ENCODE measurements at places on chromosomes 7 and 10.

GRCh38 chr7:50409856-50410745 lies 40.0 kb downstream of the FIGNL1 start:
- DNase-seq = no peak

GRCh38 chr7:36210291-36210922 lies 57.4 kb downstream of the EEPD1 start:
- no peak for DNase-seq

DNA sequence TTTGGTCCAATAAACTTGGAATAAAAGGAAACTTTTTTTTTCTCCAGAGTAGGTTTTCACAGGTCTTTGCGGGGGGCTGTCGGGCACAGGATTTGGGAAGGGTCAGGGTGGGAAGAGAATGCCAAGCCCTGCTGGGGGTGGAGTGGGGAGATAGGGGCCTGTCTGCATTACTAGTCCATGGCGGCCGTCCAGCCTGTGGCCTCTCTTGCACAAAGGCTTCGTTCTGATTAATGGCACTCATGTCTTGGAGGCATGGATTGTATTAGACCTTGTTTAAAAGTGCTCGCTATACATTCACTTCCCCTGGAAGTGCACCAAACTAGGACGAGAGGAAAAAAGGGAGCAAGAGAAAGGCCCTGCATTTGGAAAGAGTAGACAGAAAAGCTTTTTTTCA lies 37.2 kb downstream of the LRMDA start:
- DNase-seq = no peak

DNA sequence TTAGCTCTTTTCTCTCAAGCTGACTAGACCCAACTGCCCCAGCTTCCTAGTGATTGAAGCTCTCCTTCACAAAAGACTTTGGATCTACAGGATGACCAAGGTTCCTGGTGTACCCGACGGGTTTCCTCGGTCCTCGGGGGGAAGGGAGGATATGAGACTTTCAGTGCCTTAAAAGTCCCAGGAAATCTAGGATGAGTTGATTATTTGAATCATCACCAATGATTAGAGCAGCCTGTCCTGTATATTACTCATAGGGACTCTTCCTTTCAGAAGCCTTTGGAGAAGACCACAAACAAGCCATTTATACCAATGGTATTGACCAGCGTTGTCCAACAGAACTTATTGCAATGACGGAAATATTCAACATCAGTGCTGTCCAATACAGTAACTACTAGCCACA lies 6.1 kb upstream of the ACTA2 start:
- no peak for DNase-seq

DNA sequence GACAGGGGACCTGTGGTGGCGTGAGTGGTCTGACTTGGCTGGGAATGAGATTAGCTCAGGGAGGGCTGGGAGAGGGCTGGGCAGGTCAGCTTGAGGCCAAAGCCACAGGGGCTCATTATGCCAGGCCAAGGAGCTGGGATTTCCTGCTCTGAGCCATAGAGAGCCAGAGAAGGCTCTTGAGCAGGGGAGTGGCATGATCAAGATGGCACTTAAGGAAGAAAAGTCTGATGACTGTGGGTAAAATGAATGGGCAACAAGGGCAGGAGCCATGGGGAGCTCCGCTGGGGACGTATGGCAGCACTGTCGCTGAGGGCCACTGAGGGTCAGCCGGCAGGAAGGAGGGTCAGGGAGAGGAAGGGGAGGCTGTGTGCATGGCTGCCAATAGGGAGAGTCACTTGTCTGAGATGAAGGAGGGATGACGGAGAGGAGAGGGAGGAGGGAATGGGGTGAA lies 5.8 kb downstream of the ANTXRL start:
- DNase-seq = no peak

- DNase-seq = no peak
Observed at GRCh38 chr10:133009218-133009950, 67.0 kb upstream of the CFAP46 start.

All from posterior cingulate gyrus (tissue), 11 donors.